NCI-H748 treated with DMSO at 0.1 percent for 48 hours (cell line): ENCODE measurements at places on chromosomes 5 and 9.

GRCh38 chr5:1857256-1857600 is 25.5 kb downstream of the IRX4 start:
- DNase-seq, result no peak

GRCh38 chr9:82961504-82962125 is 101.3 kb downstream of the RASEF start:
- peak; percentile 88 for DNase-seq

DNA sequence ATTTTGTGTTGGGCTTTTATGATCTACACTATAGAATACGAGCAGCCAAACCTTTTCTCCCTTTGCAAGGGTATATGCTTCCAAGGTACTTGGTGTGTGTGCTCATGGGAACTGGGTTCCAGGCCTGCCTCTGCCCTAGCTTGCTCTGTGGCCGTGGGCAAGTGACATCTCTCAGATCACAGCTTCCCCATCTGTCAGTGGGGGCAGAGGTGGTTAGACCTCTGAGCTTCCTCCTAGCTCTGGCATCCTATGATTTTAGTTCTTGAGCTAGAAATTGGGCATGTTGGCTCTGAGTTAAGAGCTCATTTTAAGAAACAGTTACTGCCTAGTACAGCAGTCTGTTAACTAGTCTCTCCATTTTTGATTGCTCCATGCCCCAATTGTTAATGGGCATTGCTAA is 12.5 kb upstream of the CCNJL start:
- no peak for DNase-seq

- DNase-seq, result no peak
These were observed 53.9 kb downstream of the PAM start for GRCh38 chr5:102809033-102809432.

- no peak for DNase-seq
These were observed 2.2 kb downstream of the LRRC8A start for GRCh38 chr9:128884164-128884563.

GRCh38 chr9:36148311-36149051 is 11.9 kb downstream of the GLIPR2 start:
- DNase-seq, result no peak

GRCh38 chr9:76562511-76562911 is 103.5 kb downstream of the GCNT1 start:
- DNase-seq, result no peak

DNA sequence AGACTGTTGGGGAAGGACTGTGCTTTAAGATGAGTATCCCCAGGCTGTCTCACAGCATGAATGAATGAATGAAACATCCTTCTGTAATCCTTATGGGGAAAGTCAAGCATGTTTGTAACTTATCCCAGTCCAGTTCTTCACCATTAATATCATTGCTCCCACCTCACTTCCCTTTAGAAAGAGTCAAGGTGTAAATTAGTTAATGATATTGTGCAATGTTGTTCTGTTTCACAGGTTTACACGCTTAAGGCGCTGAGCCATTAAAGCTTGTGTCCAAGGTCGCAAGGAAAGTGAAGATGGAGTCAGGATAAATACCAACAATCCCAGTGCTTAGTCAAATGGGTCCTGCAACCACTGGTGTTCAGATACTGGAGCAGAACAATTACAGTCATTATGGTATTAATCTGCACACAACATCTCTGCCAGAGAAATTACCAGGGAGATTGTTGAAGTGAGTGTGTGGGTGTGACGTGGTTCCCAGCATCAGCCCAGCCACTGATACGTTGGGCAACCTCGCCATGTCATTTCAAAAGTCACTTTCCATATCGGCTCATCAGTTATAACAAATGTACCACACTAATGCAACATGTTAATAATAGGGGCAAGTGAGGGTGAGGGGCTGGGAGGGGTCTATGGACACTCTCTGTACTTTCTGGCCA is 1.5 kb upstream of the MYO10 start:
- DNase-seq, result no peak

DNA sequence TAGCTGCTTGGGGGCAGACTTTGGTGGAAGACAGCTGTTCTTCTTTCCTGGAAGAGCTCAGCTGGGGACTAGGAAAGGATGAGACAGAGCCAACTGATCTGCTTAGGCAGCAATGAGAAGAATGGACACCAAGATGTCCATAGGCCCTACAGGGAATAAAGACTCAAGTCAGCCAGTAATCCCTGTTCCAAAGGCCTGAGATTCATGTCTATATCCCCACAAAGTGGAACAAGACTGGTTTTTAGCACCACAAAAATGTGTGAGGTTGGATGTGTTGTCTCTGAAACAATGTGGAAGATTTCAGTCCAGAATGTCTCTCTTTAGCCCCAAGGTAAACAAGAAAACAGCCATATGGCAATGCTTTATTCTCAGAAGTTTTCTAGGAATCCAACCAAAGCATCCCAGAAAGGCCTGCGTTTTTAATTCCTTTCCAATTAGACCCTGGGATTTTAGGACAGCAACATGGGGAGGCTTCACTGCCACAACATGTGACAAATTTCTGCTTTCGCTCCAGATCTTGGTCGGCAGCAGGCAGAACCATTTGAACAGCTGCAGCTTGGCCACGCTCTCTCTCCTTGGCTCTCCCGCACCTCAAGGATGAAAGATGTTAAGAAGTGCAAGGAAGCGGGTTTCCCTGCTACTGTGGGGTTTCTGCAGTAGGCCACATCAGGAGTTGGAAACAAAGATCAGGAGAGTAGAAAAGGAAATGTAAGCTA is 245.1 kb downstream of the FSTL4 start:
- DNase-seq, result no peak

DNA sequence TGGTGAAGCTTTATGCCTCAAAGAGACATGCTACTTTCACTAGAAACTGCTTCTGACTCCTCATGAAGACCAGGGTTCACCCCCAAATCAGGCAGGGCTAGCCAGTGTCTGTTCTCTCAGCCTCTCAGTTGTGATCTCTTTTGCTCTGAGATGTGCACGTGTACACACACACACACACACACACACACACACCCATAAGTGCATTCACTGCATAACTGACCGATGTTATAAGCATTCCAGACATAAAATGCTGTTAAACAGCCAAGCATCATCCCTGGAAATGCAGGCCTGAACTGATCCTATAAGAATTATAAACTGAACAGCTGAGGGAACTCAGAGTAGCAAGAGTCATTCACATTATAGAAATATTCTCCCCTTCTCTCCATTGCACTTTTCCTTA is 85.0 kb downstream of the FSTL4 start:
- DNase-seq, result no peak

GRCh38 chr9:22379272-22379671 is 67.4 kb upstream of the DMRTA1 start:
- no peak for DNase-seq

DNA sequence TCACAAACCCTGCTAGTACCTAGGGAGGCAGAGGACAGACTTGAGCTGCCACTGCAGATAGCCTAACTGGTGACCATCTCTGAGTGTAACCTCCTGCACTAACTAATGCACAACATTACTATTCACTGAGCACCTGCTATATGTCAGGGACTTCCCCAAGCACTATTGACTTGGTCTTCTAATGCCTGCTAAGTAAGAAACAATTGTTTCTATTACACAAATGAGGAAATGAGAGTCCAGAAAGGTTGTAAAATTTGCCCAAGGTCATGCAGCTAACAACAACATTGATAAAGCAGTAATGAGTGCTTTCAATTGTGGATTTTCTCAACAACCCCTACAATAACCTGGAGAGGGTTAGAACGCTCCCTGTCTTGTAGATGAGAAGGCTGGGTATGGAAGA is 183.7 kb downstream of the ZNF462 start:
- DNase-seq, result no peak

DNA sequence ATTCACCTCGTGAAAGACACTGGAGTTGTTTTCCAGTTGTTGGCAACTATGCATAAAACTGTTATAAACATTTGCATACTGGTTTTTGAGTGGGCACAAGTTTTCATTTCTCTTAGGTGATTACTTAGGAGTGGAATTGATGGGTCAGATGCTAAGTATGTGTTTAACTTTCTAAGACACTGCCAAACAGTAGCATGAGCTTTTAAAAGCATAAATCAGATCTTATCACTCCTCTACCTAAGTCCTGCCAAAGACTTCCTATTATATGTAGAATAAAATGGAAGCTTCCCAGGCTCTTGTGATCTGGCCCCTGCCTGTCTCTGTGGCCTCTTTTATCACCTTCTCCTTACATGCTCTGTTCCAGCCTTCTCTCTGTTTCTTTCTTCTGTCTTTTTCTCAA is 72.6 kb downstream of the SH3RF2 start:
- no peak for DNase-seq

- DNase-seq, result no peak
These were observed 5.1 kb upstream of the TUT7 start for GRCh38 chr9:86359151-86359879.

GRCh38 chr5:80757290-80757689 is 102.5 kb upstream of the DHFR start:
- no peak for DNase-seq

GRCh38 chr9:69548681-69549080 is 123.5 kb downstream of the APBA1 start:
- no peak for DNase-seq

- DNase-seq, result no peak
These were observed 169.2 kb upstream of the HMHB1 start for GRCh38 chr5:143642791-143643190.

- DNase-seq, result no peak
These were observed 67.7 kb downstream of the C5orf15 start for GRCh38 chr5:133900534-133901270.

DNA sequence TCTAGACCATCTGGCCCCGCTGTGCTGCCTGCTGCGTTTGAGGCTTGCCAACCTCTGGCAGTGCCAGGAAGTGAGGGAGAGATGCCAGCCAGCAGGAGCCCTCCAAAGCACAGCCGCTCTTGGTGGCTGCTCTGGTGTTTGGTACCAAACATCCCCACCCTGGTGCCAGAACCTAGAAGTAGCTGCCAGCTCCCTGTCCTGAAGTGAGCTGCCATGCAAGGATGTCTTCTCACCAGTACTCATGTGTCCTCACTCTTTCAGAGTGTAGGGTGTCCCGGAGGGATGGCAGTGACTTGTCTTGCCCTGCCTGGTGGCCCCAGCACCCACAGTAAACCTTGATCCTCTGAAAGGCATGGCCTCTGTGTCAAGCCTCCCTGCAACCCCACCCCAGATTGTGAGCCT is 43.4 kb downstream of the AMBP start:
- DNase-seq, result no peak

- DNase-seq, result no peak
These were observed 23.9 kb downstream of the GFI1B start for GRCh38 chr9:133002147-133003070.

GRCh38 chr9:88177371-88177770 is 39.1 kb upstream of the SPATA31C2 start:
- no peak for DNase-seq

GRCh38 chr5:134084570-134084969 is 29.9 kb upstream of the TCF7 start:
- no peak for DNase-seq

DNA sequence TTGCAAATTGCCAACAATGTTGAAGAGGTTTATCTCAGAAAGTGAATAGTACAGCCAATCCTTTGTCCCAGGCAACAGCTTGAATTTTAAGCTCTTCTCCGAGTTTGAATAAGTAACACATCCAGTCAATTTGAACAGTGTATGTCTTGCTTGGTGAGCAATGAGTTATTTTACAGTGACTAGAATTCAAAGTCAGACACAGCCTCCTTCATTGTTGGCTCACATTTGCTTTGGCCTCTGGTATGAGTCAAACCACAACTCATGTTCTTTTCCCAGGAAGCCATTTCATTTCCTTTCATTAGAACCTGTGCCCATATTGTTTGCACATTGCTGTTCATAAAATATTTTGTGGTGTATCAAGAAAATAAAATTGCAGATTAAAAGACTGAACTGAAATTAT is 622.0 kb upstream of the DAB2 start:
- no peak for DNase-seq

- DNase-seq, result no peak
These were observed 2.8 kb downstream of the TUBB4B start for GRCh38 chr9:137243626-137244485.

GRCh38 chr5:61115968-61116367 is 46.3 kb downstream of the SMIM15 start:
- DNase-seq, result no peak

DNA sequence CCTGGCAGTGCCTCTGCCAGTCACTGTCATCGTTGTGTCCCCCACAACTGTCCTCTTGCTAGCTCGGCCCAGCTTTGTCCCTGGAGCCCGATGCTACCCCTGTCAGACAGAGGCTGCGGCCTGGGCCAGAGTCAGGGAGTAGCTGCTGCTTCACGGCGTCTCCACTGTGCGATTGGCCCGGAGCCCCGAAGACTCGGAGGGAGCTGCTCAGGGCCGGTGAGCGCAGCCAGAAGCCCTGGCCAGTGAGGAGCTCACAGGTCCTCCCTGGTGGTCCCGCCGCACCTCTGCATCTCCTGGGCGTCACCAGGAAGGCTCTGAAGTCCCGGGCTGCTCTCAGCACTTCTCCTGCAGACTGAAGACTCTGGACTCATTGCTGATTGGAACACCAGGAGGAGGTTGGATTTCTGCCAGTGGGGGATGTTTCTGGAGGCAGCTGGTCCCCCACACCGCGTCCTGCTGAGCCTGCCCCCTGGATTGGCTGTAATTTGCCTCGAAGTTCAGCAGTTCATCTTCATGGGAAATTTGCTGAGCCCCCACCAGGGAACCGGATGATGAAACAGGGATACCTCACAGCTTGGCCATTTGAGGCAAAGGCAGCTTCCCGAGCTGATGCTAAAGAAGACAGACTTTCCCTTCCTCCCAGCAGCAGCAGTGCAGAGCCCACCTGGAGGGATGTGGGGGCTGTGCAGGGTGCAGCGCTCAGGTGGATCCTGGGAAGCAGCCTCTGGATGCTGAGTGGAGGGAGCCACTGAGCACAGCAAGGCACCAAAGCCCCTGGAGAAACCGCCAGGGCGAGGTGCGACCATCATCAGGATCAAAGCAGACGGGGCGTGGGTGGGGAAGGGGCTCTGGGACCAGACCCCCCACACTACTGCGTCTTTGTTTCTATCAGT is 45.6 kb downstream of the USP20 start:
- DNase-seq, result no peak

GRCh38 chr9:93085676-93086075 is 10.3 kb upstream of the CARD19 start:
- no peak for DNase-seq

DNA sequence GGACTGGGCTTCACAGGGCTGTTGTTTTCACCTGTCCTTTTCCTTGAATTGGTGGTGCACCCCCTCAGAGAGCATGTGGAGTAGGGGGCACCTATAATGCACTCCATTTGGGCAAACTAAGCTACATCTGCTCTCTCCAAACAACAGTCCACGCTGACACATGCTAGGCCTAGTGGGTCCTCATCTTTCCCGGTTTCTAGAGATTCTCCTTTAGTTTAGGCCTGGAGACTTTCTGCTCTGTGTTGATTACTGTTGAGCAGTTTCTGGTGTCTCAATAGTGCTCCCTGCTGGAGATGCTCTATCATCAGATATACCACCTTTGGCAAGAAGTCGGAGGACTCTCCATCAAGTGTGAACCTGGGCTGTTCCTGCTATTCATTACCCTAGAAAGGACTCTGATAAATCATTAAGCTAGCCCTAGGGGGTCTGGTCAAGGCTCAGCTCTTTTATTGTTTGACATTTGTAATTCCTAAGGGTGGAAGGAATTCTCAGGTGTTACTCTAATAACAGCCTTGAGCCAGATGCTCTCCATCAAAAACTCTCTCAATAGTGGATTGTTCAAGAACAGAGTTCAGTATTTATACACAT is 64.0 kb upstream of the FYB1 start:
- DNase-seq, result peak; percentile 81
